ENCODE measurements at places on chromosomes 12 and 14.

- no peak for DNase-seq
These were observed 791.7 kb downstream of the AACS start for GRCh38 chr12:125856896-125857295.

DNA sequence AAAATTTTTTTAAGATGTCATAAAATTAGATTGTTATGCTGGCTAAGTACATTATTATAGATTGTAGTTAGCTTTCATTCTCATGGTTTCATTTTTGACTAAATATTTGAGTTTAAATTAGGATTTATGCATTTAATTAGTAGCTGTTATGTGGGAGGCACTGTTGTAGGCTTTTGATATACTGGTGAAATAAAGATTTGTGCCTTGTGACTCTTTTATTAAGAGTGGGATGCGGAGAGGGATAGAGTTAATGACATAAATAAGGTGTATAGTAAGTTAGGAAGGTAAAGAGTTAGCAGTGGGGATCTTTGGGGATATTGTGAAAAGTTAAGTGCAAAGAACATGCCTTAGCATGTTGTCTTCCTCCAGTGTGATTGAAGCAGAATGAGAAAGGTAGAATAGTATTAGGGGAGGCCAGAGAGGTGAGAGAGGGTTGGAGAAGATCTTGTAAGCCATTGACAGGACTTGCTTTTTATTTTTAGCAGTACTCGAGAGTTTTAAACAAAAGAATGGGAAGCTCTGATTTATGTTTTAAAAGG lies 8.8 kb downstream of the ARHGAP5 start:
- no peak for DNase-seq

- DNase-seq: no peak
These were observed 59.2 kb downstream of the AACS start for GRCh38 chr12:125124320-125124966.

DNA sequence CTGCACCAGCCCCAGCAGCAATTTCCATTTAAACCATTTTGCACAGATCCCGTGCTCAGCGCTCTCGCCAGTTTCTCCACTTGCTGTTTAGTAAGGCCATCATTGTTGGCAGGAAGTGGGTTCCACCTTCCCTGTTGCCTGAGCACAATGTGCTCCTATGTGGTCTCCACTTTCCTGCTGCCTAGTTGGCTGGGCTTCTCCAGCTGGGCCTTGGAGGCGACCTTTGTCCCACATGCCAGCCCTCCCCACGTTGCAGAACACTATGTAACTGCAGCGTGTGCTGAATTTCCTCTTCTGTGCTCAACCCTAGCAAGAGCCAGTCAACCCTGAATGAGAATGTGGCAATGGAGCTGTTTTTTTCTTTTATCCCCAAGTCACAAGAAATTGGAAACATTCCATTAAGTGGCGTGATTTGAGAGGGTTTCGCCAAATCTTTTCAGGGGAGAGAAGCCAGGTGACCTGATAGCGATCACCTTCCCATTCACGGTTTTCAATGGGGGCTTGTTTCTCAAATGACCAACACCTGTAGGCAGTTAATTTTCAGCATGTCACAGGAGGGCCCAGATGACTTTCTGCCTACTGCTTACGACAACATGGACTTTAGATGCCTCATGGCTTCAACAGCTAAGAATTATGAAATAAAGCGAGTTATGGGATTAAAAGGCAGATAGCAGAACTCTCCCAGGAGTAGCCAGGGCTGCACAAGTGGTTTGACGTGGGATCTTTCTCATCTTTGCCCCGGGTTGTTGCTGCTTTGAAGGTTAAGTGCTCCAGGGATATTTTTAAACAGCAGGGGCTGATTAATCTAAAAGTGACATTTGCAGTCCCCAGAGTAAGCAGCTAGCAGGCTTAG lies at the start of gene ACACB:
Gene ACACB, plus strand, starts transcription at position 830 of the 853 bp plus-strand sequence. CDS start 22,819 bp downstream, outside the sequence.
- no peak for DNase-seq

GRCh38 chr12:80679346-80680131 lies 27.9 kb upstream of the MYF6 start:
- DNase-seq: no peak

DNA sequence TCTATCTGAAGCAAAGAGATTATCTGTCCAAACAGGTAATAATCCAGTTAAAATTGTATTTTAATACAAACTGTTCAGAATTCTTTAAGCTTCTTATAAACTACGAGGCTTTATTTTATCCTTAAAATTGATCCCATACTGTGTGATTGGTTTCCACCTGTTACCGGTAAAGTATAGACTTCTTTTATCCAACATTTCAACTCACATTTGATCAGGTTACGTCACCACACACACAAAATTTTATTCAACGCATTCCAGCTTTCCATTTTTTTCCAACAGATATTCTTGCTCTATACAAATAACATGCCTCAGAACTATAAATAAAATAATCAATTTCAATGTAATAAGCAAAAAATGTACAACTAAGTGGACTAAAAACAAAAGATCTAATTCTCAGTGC lies 4.5 kb downstream of the NOVA1 start:
- no peak for DNase-seq

DNA sequence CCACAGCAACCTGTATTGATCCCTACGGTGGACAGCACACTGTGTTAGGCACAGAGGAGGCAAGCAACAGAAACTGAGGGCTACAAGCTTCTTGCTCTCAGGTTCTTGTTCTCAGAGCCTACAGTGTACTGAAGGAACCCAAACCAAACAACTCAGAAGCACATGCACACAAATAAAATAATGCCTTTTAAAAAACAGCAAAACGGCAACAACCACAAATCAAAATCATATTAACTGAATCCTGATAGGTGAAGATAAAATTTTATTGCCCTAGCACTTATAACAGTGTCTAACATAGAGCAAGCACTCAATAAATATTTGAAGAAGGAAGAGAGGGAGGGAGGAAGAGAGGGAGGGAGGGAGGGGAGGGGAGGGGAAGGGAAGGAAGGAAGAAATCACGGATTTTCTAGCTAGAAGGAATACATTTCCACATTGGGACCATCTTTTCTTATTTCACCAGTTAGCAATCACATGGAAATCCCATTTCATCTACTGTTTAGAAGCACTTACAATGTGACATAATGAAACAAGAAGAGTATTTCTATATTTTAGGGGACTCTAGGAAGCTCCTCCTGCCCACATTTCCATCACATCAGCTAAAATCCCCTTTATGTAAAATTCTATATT lies 27.2 kb downstream of the DMAC2L start:
- DNase-seq: no peak

GRCh38 chr12:116637589-116638150 lies 78.5 kb downstream of the MAP1LC3B2 start:
- no peak for DNase-seq

DNA sequence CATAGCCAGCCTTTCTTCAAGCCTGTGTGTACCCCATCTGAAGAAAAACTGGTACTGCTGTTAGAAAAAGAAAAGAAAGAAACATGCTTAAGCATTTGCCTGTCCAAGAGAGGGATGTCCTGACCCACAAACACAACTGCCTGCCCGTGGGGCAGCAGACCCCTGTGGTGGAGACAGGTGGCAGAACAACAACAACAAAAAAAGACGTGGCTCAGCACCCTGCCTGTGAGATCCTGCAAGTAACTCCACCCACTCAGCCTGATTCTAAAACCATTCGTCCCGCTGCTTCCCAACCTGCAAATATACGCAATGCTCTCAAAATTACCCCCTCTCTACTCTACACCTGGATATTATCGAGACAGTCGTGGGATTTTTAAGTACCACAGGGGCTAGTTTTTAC lies 64.9 kb upstream of the ZDHHC17 start:
- DNase-seq: no peak

DNA sequence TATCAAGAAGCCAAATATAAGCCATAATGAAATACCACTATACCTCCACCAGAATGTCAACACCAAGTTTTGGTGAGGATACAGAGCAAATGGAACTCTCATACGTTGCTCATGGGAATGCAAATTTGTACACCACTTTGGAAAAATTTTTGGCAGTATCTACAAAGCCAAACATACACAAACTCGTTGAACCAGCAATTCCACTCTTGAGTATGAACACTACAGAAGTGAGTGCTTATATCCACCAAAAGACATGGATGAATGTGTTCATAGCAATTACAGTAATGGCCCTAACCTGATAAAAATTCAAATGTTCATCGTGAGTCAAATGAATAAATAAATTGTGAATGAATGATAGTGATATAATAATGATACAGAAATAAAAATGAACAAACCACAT lies 24.8 kb downstream of the C12orf71 start:
- no peak for DNase-seq

GRCh38 chr12:91222746-91223145 lies 40.1 kb upstream of the DCN start:
- DNase-seq: no peak

GRCh38 chr12:42541965-42542364 lies 47.6 kb downstream of the PRICKLE1 start:
- no peak for DNase-seq

GRCh38 chr14:71960494-71961353 lies 28.5 kb downstream of the RGS6 start:
- DNase-seq: no peak

GRCh38 chr12:57010627-57011247 lies 4.4 kb upstream of the ZBTB39 start:
- no peak for DNase-seq

- DNase-seq: no peak
These were observed 54.3 kb upstream of the CCDC91 start for GRCh38 chr12:28135801-28136439.

GRCh38 chr14:50979941-50980850 lies 35.9 kb upstream of the PYGL start:
- no peak for DNase-seq

DNA sequence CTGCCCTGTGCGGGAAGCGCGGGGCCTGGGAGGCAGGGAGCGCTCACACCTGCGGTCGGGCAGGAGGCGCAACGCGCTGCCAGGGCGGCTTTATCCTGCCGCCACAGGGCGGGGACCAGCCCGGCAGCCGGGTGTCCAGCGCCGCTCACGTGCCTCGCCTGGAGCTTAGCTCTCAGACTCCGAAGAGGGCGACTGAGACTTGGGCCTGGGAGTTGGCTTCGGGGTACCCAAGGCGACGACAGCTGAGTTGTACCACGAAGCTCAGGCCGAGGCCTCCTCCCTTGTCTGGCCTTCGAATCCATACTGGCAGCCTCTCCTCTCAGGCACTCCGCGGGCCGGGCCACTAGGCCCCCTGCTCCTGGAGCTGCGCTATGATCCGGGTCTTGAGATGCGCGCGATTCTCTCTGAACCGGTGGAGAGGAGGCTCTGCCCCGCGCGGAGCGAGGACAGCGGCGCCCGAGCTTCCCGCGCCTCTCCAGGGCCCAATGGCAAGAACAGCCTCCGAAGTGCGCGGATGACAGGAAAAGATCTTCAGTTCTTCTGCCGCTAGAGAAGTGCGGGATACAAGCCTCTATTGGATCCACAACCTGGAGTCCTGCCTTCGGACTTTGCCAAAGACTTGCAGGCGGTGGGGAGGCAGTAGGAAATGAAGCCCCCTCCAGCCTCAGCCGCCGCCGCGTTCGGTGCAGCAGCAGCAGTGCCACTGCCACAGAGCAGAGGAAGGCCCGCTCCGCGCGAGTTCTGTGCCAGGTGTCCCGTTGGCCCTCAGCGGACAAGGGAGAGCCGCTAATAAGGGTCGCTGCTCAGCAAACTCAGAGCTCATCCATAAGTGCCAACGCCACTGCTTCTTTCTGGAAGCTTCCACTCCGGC lies 6.8 kb downstream of the SIX1 start:
- DNase-seq: no peak

- no peak for DNase-seq
These were observed 30.4 kb upstream of the PLEKHG6 start for GRCh38 chr12:6280053-6280469.

DNA sequence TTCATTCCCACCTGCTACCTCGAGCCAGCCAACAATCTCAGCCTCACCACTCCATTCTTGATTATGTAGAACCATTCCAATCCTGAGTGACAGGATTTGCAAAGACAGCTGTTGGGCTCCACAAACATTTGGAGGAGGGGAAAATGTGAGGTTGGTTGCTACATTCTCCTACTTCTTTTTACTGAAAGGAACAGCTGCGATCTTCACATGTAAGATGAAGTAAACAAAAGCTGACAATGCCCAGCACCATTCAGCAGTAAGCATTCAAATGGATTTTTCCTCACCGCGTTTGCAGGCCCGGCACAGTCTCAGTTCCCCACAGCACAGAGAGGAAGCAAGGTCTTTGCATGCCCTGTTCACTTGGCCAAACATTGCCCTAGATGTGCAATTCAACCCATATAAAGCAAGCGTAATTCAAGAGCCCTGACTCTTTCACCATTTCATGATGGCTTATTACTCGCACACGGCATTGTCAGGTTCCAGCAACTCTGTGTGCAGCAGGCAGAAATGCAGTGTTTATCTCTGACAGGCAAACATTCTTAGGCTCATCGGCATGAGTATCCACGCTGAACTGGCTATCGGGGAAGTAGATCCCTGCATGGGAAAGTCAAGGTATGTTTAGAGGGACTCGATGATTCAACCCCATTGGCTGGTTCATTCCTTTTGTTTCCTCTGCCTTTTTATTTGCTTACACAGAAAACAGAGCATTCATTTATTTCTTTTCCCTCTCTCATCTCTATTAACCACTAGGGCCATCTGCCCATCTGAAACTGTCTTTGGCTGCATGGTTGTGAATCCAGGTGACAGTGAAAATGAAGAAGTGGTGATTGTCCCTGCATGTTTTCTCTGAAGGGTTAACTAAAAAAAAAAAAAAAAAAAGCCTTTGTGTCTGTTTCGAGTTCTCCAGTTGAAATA lies 236.1 kb upstream of the PLEKHG7 start:
- DNase-seq: no peak

DNA sequence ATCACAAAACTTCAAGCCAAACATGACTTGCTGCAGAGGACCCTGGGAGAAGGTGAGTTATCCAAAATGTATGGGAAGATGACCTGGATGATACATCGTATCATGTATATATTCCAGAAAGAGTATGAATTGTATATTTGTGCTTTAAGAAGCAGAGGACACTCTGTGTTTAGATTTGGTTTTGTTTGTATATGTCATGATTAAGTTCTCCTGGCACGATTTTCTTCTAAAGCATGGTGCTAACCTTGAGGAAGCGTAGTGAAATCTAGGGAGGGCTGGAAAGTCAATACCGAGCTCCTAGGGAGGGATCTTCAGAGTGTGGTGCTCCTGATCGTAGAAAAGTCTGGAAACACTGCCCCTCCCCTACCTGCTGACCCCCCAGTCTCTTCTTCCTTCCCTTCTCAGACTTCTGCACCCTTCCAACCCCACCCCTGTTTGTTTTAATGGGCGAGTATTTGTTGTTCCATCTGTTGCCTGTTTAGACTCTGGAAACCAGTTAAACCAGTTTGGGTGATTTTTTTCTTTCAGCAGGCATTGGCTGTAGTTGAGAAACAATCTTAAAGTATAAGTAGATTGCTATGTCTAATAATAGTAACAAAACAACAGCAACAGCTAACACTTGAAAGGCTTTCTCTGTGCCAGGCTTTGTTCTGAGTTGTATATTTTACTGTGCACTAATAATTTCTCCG lies 141.6 kb downstream of the KICS2 start:
- no peak for DNase-seq

DNA sequence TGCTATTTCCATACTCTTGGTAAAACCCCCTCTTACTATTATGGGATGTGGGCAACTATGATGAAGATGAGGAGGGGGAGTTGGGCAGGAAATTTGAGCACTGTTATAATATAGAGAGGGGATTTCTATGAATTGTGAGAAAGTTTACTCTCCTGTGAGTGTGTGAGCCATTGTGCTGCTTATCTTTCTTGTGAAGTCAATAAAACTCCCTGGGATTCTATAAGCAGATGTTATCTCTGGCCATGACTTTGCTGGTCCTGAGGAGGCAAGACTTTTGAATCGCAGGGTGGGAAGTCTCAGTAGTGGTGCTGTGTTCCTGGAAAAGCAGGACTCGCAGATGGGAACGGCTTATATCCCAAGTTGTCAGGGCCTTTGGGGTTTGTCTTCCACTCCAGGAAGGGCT lies 62.2 kb downstream of the EMP1 start:
- no peak for DNase-seq

All from pulmonary artery endothelial cell (primary cell).